ENCODE measurements at places on chromosomes 4 and X. TPM values are rescaled to one million over a fixed set of nuclear protein-coding genes. Genes with fewer than 3 reads are reported as not detected.

DNA sequence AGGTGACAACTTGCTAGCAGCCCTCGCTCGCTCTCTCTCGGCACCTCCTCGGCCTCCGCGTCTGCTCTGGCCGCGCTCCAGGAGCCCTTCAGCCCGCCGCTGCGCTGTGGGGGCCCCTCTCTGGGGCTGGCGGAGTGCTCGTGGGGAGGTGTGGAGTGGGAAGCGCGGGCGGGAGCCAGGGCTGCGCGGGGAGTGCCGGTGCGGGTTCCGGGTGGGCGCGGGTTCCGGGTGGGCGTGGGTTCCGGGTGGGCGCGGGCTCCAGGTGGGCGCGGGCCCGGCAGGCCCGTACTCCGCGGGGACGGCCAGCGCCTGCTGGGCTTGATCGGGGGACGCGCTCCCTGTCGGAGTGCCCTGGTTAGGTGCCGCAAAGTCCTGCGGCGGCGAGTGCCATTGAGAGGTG is 384.3 kb downstream of the GPM6A start:
- H3K4me3 ChIP-seq: no peak overlapping the region
- DNase-seq: no peak
- no peaks in the 10 kb centered on the region for H3K27me3 ChIP-seq
- H3K27ac ChIP-seq: no peak overlapping the region
- no peaks in the 10 kb centered on the region for H3K36me3 ChIP-seq

DNA sequence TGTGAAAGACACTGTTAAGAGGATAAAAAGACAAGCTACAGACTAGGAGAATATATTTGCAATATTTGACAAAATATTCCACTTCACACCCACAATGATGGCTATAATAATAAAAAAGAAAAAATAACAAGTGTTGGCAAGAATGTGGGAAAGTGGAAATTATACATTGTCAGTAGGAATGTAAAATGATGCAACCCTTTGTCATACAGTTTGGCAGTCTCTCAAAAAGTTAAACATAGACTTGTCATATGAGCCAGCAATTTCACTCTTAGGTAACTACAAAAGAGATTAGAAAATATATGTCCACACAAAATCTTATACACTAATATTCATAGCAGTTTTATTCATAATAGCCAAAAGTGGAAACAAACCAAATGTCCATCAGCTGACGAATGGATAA is 5.2 kb upstream of the RADX start:
- no peak for DNase-seq
- no peak overlapping the region for H3K27ac ChIP-seq
- no peaks in the 10 kb centered on the region for H3K27me3 ChIP-seq
- no peak overlapping the region for H3K4me3 ChIP-seq
- H3K36me3 ChIP-seq: no peaks in the 10 kb centered on the region
- no peaks in the 10 kb centered on the region for H3K4me1 ChIP-seq

DNA sequence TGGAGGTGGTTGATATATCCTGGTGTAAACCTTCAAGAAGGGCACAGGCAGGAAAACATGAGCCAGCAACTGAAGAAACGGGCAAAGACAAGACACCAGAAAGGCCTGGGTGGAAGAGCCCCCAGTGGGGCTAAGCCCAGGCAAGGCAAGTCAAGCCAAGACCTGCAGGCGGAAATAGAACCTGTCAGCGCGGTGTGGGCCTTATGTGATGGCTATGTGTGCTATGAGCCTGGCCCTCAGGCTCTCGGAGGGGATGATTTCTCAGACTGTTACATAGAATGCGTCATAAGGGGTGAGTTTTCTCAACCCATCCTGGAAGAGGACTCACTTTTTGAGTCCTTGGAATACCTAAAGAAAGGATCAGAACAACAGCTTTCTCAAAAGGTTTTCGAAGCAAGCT is 7.2 kb downstream of the ZFP42 start:
- no peaks in the 10 kb centered on the region for H3K27me3 ChIP-seq
- no peaks in the 10 kb centered on the region for H3K4me1 ChIP-seq
- no peak overlapping the region for H3K27ac ChIP-seq
- no peaks in the 10 kb centered on the region for H3K36me3 ChIP-seq
- no peak overlapping the region for H3K4me3 ChIP-seq

DNA sequence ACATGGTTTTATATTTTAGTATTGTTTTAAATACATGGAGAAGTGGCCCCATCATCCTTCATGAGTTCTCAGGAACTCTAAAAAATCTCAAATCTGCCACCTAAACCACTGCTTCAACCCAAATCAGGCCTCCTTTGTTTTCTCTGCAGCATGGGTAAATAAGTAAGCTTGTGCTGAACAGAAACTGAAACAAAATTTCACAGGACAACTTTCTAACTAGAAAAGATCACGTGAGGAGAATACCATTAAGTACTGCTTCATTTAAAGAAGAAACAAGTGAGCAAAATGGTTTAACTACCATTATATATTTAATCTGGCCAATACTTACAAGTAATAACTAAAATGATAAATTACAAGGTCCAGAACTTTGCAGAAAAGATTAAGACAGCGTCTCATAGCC is 2.5 kb downstream of the ARAP2 start:
- no peaks in the 10 kb centered on the region for H3K27me3 ChIP-seq
- peak overlapping the region; percentile 97 for H3K27ac ChIP-seq
- peak overlapping the region; percentile 96 for H3K4me3 ChIP-seq
- H3K4me1 ChIP-seq: peaks cover 26% of the 10 kb centered on the region
- no peak for DNase-seq
- peaks cover 3% of the 10 kb centered on the region for H3K36me3 ChIP-seq

DNA sequence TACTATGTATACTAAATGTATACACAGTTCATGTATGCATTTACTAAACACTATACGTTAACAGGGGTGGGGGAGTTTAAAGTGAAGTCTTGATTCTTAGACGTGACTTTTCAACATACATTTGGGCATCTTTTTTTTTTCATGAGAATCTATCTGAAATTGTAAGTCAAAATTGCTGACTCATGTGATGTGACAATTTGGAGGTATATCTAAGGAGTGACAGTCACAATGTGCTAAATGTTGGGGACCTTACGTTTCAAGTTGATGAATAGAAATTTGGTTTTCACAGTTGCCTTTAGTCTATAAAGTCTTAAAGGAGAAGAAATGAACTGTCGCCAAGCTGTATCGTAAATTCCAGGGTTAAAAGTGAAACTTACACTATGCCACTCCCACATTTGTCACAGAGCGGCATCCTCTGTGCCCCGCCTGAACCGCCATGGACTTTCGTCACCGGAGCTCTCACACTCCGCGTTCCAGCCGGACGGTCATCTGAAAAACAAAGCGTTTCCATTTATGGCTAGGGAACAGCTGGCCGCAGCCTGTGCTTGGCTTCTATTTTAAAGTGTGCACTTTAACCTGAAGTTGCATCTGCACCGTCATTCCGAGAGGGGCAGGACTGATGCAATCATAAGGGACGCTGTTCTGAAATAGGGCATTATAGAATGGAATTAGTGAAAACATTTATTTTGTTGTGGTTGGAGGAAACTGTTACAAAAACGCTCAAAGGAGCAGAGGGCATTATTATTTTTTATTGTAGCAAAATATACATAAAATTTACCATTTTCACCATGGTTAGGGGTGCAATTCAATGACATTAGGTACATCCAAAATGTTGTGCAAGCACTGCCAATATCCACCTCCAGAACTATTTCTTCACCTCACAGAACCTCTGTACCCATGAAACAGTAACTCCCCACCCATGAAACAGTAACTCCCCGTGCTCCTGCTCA is 30.9 kb downstream of the PDLIM3 start:
- H3K4me1 ChIP-seq: no peaks in the 10 kb centered on the region
- no peak for DNase-seq
- H3K27me3 ChIP-seq: peaks cover 17% of the 10 kb centered on the region
- H3K27ac ChIP-seq: no peak overlapping the region
- no peak overlapping the region for H3K4me3 ChIP-seq

DNA sequence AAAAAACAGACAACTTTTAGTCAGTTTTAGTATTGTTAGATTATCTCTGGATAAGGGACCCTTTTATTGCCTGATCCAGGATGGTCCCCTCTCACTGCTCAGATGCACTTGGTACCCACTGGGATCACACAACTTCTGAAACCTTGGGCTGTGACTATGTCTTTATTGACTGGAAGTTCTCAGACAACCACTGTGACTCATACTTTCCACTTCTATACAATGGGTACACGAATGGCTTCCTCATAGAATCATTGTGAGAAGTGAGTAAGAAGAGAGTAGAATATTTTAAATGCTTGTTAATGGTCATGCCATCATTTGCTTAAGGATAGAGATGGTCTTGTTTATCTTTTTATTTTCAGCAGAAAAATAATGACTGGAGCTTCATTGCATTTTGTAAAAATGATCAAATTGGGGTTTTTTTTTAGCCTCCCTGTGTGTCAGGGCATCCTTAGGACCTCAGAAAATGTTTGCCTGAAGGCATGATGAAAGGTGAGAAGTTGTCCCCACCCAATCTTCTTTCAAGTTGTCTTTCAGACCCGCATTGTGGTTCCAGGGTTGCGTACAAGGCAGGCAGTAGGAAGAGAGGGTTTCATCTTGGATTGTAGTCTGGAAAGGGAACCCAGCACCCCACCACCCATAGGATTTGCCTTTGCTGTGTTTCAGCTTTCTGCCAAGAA is 115.1 kb downstream of the CPEB2 start:
- no peaks in the 10 kb centered on the region for H3K36me3 ChIP-seq
- no peak for DNase-seq
- peaks cover 9% of the 10 kb centered on the region for H3K27me3 ChIP-seq
- H3K4me1 ChIP-seq: no peaks in the 10 kb centered on the region

DNA sequence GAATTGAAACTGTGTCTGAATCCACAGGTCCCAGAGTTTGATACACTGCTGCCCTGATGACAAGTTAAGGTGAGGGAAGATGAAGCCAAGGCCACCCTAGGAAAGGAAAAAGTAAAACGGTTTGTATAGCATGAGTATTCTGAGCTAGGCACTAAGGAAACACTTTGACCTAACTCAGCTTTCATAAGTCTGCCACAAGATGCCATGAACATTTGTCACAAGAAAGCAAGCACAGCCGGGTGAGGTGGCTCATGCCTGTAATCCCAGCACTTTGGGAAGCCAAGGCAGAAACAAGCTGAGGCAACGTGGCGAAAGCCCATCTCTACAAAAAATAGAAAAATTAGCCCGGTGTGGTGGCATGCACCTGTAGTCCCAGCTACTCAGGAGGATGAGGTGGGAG is 34.2 kb downstream of the ELOVL6 start:
- no peaks in the 10 kb centered on the region for H3K27me3 ChIP-seq
- H3K4me1 ChIP-seq: peaks cover 24% of the 10 kb centered on the region
- H3K27ac ChIP-seq: no peak overlapping the region
- no peaks in the 10 kb centered on the region for H3K36me3 ChIP-seq
- DNase-seq: no peak

GRCh38 chrX:101442085-101442484 is 34.1 kb downstream of the HNRNPH2 start:
- no peak overlapping the region for H3K27ac ChIP-seq

DNA sequence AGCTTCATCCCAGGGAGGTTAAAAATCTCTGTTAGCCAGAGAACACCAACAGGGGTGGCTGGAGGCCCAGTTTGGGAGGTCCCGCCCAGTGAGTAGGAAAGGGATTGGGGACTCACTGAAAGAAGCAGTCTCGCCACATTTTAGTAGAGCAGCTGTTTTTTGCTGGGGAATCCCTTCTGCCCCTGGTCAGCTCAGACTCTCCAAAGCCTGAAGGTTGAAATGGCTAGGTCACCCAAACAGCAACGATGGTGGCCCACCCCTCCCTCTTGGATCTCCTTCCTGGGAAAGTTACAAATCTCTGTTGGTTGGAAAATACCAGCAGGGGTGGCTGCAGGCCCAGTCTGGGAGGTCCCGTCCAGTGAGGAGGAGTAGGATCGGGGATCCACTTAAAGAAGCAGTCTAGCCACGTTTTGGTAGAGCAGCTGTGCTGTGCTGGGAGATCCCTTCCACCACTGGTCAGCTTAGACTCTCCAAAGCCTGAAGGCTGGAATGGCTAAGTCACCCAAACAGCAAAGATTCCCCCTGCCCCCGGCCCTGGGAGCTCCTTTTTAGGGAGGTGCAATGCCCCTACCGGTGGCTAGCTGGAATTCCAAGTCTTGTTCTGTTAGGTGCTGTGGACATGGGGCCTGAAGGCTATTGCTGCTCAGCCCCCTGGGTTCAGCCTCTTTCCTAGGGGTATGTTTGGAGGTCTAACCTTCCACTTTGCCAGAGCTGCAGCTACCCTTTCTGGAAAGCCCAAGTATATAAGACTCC is 40.0 kb upstream of the TEX13A start:
- no peaks in the 10 kb centered on the region for H3K27me3 ChIP-seq
- H3K27ac ChIP-seq: no peak overlapping the region
- no peaks in the 10 kb centered on the region for H3K36me3 ChIP-seq

GRCh38 chrX:41913476-41913875 is 9.9 kb downstream of the CASK start:
- no peak for DNase-seq
- peaks cover 21% of the 10 kb centered on the region for H3K4me1 ChIP-seq
- H3K4me3 ChIP-seq: no peak overlapping the region
- H3K27ac ChIP-seq: no peak overlapping the region

GRCh38 chrX:153832728-153833127 is 2.4 kb upstream of the PDZD4 start:
- H3K36me3 ChIP-seq: no peaks in the 10 kb centered on the region
- no peak overlapping the region for H3K4me3 ChIP-seq
- H3K27me3 ChIP-seq: no peaks in the 10 kb centered on the region
- DNase-seq: no peak
- H3K4me1 ChIP-seq: peaks cover 21% of the 10 kb centered on the region

DNA sequence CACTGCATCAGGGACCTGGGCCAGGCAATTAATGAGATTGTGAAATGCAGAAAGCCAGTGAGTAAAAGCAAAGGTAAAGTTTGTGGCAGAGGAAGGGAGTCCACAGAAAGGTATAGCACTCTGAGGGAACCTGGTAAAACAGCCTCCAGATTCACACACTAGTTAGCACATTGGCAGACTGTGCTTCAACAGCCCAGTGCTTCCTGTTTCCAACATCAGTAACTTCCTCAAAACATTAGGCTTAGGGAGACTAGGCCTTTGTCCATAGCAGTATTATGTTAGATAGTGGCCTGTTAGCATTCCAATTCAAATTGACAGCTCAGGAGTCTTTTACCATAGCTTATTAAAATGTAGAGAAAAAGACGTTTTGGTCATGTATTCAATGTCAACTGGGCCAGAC is 582.6 kb upstream of the ACTRT1 start:
- H3K27ac ChIP-seq: no peak overlapping the region
- no peaks in the 10 kb centered on the region for H3K4me1 ChIP-seq
- H3K36me3 ChIP-seq: no peaks in the 10 kb centered on the region
- no peak overlapping the region for H3K4me3 ChIP-seq
- no peak for DNase-seq

- DNase-seq: no peak
- no peak overlapping the region for H3K4me3 ChIP-seq
- H3K27me3 ChIP-seq: no peaks in the 10 kb centered on the region
- no peaks in the 10 kb centered on the region for H3K36me3 ChIP-seq
These were observed 98.8 kb upstream of the EOLA2 start for GRCh38 chrX:150037041-150037440.

The MAML3 gene
- 2.5 TPM for total RNA-seq

The CPZ gene
- total RNA-seq: 0.18 TPM

The RAB9B gene
- 0.20 TPM for total RNA-seq

The ADH1B gene
- total RNA-seq: 2.1 TPM

The HSPA4L gene
- total RNA-seq: 0.22 TPM

The CDS1 gene
- total RNA-seq: 0.89 TPM

The ELF4 gene
- total RNA-seq: 30.6 TPM

Data from T-cell (primary cell).